Inflammatory macrophage treated with lipopolysaccharide for 4 hours (primary cell): ENCODE measurements at places on chromosomes 3 and 15.

- no peak for DNase-seq
Observed at GRCh38 chr15:31484986-31485385, 158.4 kb downstream of the KLF13 start.

- no peak for DNase-seq
Observed at GRCh38 chr3:175861916-175862315, 1002.8 kb downstream of the NAALADL2 start.

GRCh38 chr15:99009741-99010330 lies 2.2 kb upstream of the PGPEP1L start:
- DNase-seq: no peak

GRCh38 chr3:134337071-134337482 lies 37.2 kb downstream of the AMOTL2 start:
- no peak for DNase-seq

GRCh38 chr3:197083486-197083885 lies 53.9 kb upstream of the MELTF start:
- peak; percentile 65 for DNase-seq

DNA sequence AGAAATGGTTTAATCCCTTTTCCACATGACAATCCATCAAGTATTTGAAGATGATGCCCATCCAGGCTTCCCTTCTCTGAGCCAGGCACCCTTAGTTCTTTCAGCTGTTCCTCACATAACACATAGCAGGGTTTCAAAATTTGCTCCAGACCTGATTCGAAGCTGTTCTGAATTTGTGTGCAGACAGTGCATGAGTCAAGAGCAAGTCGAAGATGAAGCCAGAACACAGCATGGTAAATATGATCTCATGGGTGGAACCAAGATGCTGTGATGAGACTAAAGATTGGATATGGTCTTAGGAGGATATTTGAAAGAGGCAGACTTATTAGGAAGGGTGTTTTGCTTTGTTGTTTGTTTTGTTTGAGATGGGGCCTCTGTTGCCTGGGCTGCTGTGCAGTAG lies 32.6 kb upstream of the PDE8A start:
- no peak for DNase-seq

DNA sequence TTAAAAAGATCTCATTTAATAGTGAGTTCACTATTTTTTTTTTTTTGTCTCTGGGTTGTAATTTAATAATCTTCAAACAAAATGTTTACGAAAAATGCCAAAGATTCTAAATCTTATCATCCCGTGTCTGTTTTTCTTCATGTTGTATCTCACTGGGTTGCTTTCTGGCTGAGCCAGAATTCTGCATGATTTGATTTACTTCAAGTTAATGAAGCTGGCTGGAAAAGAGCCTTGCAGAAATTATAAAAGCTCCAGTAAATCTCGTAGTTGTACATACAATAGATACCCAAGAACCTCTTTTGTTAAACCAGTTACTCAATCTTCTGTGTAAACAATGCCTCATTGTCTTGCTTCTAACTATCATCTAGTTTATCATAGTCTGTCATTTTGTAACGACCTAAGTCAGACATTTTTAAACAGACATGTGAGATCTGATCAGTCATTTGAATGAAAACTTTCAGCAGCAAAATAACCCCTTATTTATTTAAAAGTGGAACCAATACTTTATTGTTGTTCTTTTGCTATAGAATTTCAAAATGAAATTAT lies 249.0 kb downstream of the MCTP2 start:
- DNase-seq: no peak

DNA sequence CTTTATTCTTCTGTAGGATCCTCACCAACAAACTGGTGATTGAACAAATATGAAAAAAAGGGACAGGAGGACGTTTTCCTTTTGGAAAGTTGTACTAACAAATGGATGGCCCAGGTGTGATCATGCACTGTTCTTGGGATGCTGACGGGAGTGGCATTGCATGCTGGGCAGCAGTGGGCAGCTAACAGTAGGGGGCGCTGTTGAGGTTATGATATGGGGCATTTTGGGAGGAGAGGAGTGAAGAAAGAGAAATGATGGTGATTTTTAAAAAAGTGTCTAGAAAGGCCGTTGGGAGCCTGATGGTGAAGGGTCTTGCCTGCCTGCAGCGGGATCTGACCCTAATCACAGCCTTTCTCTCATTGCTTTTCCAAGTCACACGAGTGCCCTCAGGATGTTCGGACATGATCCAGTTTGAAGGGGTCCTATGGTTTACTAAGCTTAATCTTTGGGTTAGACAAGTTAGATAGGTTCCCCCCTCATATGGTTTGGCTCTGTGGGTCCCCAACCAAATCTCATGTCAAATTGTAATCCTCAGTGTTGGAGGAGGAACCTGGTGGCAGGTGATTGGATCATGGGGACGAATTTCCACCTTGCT lies 46.2 kb upstream of the PRTG start:
- DNase-seq: no peak

- no peak for DNase-seq
Observed at GRCh38 chr3:44795197-44795596, 33.6 kb downstream of the KIF15 start.

GRCh38 chr15:41564960-41565502 lies 6.0 kb downstream of the TYRO3 start:
- DNase-seq: no peak

DNA sequence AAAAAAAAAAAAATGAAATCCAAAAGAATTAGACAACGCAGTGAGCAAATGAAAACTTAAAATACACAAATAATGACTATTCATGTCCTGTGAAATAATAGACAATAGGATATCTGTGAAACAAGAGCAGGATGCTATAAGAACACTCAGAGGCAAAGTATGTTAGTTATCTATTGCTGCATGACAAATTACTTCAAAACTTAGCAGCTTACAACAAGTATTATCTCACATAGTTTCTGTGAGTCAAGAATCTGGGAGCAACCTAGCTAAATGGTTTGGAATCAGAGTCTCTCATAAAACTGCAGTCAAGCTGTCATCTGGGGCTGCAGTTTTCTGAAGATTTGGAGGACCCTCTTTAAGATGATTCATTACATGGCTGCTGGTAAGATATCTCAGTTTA lies 36.5 kb upstream of the ZMAT3 start:
- no peak for DNase-seq

DNA sequence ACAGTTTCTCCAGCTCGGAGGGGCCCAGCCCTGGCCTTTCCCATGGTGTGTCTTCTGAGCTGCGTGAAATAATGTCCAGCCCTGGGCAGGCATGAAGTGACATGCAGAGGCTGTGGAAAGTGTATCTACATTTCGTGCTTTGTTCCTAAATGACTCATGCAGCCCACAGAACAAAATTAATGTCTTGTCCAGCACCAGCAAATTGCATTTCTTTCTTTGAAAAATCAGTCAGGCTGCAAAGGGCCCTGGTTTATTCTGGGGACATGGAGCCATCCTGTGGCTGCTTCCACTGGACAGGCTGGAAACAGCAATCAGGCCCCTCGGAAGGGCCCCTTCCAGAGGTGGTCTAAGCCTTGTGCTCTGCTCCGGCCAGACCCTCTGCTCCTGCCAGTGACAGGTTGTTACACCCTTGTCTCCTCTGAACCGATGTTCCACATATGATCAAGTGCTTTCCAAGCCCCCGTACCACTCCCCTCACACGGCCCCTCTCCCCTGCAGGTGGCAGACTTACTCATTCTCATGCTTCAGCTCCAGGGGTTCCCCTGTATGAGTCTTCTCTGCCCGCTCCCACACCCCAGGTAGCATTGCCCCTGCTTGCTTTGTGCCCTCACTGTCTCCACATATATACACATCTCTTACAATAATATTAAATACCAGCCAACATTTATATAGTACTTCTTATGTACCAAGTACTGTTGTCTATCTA lies 33.7 kb downstream of the CRYGS start:
- no peak for DNase-seq

GRCh38 chr15:69623392-69624154 lies 171.0 kb downstream of the RPLP1 start:
- DNase-seq: no peak

DNA sequence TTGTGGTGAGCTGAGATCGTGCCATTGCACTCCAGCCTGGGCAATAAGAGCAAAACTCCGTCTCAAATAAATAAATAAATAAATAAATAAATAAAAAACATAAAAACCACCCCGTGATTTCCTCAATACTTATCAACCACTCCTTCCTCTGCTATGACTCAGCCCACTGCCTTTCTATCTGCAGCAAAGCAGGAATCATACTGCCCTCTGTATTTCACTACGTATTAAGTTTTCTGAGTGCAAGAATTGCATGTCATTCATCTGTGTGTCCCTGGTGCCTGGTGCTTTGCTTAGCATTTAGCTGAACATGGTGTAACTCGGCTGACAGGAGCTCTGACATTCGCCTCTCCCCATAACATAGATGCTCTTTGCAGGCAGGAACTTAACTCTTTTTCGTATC lies 7.1 kb downstream of the LSG1 start:
- no peak for DNase-seq

- DNase-seq: no peak
Observed at GRCh38 chr3:60514866-60515265, 736.4 kb downstream of the FHIT start.

- DNase-seq: no peak
Observed at GRCh38 chr15:72682772-72683171, 3.2 kb downstream of the HIGD2B start.

- DNase-seq: peak; percentile 73
Observed at GRCh38 chr15:38053205-38053604, 118.8 kb downstream of the TMCO5A start.

DNA sequence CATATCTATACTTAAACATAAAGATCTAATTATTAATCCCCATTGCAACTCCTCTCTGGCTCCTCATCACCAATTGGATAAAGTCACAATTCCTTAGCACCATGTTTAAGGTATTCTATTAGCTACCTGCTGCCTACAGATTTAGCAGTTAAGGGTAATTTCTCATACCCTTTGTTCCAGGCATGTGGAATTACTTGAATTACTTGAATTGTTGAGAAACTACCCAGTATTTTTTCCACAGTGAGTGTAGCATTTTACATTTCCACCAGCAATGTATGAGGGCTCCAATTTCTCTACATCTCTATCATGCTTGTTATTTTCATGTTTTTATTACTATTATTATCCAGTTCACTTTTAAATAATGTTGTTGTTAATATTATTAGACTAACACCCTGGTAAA lies 86.4 kb downstream of the P2RY1 start:
- no peak for DNase-seq

- DNase-seq: no peak
Observed at GRCh38 chr15:95715116-95715903, 615.2 kb upstream of the NR2F2 start.

- peak; percentile 63 for DNase-seq
Observed at GRCh38 chr3:183427876-183428446, 458 bp downstream of the MCF2L2 start.

DNA sequence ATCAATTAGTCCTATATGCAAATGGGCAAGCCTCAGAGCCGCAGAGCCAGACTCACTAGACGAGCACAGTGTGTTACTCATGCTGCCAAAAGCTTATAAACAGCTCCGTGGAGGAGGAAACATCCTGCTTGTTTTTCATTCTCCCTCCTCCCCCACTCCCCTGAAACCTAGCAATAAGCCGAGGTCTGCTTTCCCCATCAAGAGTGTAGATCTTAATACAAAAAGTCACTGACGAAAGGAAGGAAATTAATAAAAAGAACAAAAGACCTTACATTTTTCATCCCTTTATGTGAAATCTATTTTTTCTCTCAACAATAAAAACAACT lies 88.5 kb downstream of the XXYLT1 start:
- DNase-seq: no peak

GRCh38 chr3:179769411-179770247 lies 116.8 kb downstream of the USP13 start:
- DNase-seq: no peak

DNA sequence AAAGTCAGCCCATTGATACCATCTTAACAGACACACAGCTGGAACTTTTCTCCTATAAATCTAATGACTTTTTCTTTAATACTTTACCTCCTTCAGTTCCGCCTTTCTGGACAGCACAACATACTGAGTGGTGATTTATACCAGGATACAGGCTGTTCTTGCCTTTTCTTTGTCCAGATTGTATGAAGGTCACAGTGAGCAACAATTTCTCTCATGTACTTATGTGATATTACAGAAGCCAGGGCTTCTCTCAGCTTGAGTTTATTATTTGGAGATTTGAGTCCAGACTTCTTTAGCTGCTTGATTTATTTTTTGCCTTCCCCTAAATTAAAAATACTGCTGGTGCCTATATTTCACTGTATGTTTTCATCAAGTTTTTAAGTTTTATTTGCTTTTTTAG lies 976.0 kb downstream of the ROBO2 start:
- DNase-seq: no peak

DNA sequence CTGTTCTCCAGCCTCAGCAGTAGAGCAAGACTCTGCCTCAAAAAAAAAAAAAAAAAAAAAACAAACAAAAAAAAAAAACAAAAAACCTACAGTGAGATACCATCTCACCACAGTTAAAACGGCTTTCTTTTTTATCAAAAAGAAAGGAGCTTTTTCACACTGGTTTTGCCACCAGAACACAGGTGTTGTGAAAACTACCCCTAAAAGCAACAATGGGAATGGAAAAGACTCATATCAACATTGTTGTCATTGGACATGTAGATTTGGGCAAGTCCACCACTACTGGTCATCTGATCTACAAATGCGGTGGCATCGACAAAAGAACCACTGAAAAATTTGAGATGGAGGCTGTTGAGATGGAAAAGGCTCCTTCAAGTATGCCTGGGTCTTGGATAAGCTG lies 24.8 kb upstream of the SLC25A38 start:
- no peak for DNase-seq

DNA sequence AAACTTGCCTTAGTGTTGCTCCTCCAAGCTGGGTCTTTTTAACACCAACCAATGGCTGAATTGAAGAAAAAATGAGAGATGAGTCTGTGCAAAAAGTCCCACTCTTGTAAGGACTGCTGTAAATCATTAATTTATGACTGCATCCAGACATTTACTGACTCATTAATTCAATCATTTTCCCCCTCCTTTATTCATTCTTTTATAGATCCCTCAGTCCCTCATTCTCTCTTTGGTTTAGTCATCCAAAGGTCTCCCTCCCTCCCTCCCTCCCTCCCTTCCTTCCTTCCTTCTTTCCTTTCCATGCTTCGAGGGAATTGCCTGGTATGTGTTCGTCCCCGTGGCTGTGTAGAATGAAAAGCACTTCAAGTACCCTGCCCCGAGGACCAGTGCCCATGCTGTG lies 35.3 kb upstream of the MRPS22 start:
- no peak for DNase-seq

DNA sequence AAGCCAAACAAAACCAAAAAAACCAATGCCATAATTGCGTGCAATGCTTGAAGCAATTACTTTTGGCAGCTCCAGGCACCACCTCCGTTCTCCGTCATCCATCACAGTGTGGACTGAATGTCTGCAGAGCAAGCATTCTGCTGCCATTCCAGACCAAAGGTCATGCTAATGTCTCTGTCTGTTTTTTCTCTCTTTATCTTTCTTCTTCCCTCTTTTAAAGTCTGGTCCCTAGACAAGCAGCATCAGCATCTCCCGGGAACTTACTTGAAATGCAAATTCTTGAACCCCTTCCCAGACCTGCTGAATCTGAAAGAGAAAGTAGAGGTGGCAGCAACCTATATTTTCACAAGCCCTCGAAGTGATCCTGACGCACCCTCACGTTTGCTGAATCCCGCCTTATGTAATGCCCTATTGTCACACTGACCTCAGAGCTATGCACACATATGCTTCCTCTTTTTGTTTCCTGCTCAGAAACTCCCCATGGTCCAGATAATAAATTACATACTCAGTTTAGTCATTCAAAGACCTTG lies 297.3 kb upstream of the PROK2 start:
- DNase-seq: peak; percentile 98
